ENCODE measurements at places on chromosomes 4 and X.

DNA sequence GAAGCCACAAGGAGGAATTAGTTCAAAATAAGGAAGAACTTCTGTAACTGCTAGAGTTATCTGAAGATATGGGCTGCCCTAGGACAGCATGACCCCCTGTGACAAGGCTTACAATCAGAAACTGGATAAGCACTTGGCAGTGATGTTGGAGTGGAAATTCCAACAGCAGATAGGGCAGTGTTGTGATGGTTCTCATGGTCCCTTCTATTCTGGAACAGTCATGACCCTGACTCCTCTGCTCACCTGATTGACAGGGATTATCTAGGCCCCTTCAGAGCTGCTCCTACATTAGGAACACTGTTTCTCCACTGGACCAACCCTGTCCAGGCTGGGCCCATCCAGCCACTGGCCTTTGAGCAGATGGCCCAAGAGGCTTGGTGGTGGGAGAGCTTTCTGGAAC, 17.9 kb downstream of the NALF2 start:
- no peak for DNase-seq

DNA sequence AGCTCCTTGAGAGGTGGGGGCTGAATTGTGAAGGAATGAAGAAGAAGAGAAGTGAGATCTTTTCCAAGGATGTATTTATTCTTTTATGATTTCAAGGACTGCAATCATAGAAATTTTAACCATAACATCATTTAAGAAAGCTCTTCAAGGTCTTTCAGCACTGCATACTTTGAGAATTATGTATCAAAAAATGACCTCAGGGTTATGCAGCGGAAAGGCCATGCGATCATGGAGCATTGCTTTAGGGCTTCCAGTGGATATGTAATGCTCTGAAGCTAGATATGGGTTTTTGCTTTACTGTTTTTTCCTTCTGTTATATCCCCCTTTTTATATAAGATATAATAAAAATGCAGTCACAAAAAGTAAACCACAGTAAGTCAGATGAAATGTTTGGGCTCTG, 38.7 kb downstream of the SGMS2 start:
- no peak for DNase-seq

DNA sequence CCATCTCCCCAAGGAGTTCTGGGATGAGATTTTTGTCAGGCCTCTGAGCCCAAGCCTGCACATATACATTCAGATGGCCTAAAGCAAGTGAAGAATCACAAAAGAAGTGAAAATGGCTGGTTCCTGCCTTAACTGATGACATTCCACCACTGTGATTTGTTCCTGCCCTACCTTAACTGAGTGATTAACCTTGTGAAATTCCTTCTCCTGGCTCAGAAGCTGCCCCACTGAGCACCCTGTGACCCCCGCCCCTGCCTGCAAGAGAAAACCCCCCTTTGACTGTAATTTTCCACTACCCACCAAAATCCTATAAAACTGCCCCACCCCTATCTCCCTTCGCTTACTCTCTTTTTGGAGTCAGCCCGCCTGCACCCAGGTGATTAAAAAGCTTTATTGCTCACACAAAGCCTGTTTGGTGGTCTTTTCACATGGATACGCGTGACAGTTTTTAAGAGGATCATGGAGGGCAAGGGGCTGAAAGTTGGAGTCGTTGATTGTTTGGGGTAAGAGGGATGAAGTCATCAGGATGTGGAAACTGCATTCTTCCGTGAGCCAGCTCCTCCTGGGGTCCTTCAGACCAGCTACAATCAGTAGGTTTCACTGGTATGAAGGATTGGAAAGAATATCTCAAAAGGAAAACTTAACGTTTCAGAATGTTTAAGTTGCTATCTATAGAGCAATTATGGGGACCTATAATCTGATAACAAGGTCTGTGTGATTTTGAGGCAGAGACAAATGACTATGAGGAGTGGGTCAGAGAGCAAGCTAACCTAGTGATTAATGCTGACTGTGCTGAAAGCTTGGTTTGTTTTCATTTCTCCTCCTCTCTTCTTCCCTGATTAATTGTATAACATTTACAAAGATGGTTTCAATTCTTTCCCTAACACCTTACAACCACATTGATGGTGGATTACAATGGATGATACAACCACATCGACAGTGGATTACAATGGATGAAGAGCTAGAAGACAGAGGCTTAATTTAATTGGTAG, 28.6 kb upstream of the MAGEA11 start:
- DNase-seq, result no peak

DNA sequence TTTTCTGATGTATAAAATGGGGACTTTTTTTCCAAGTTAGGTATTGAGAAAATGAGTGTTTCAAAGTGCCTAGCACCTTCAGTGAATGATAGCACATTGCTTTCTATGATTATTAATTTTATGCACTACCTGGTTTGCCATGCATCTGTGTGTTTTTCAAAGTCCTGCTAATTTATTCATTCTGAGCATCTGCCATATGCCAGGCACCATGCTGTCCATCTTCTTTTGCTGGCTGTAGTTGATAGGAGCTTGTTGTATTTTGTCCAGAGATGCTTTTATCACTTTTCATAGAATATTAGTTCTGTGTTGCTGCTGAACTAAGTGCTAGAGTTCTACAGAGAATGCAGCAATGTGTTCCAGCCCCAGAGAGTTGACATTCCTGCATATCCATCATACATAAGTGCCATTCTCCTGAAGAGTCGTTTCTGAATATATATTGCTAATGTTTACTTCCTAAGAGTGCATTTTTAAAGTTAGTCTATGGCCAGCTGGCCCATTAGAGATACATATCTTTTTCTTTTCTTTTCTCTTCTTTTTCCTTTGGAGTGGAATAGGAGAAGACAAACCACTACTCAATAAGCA, 49.0 kb upstream of the CLNK start:
- no peak for DNase-seq

DNA sequence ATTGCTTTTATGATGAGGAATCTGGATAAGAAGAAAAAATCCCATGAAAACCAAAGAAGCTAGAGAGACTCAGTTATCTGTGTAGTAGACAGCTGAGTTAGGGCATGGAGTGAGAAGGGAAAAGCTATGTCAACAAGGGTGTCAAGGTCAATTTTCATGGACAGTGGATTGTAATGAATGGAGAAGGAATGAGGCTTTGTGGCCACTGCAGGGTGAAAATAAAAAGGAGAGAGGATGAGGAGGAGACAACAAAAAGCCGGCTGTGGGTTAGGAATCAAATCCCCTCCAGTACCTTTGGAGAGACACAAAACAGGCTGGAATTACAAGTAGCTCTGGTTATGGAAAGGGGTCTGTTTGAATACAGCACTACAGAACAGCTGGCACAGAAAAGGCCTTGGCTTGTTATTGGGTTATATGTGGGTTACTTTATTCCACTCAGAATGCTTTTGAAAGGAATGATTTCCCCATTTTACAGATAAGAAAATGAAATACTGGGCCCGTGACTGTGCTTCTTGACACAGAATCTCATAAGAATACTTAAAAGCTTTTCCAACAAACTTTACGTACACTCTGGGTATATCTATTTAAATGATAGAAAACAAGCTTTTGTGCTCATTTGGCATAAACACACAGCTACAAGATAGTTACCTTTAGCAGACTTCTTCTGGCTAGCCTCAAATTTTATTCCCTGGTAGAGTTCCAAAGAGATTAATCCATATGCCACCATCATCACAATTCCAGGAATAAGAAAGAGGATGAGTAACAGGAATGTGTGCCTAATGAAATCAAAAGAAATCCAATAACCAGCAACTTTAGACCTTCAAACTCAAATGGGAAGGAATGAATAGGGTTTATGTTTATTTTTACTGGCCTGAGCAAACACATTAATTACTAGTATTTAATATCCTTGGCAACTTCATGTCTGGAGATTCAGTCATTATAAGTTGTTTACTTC, 7.5 kb downstream of the CCKAR start:
- no peak for DNase-seq

- DNase-seq, result no peak
Observed at GRCh38 chrX:24870143-24870542, 145.6 kb downstream of the ARX start.

GRCh38 chrX:48573690-48574269, 504 bp upstream of the RBM3 start:
- peak; percentile 3 for DNase-seq

DNA sequence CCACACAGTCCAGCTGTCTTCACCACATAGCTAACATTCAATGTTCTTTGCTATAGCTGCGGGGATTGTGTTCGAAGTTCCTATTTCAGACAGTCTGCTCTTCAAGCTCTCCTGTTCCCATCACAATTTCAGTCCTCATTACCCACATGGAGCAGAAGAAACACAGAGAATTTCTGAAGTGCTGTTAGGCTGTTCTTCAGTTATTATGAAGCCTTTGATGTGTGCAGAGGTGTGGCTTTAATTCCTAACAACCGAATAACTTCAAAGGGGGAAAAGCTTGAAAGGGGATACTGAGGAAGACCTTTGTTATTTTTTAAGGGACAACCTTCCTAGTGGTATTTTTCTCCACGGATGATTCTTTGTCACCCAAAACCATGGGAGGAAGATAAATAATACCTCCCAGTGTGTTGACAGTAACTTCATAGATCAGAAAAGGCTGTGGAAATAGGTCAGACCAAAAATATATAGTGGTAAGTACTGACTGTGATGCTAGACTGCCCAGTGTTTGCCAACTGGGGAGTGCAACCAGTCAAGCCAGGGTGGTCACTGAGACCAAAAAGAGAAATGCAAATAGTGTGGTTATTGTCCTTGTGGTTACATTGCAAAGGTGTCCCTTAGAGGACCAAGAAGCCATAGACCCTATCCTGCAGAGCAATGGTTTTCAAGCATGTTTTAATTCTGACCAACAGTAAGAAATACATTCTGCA, 52.1 kb downstream of the PRKG2 start:
- no peak for DNase-seq

- no peak for DNase-seq
Observed at GRCh38 chr4:5280828-5281227, 229.5 kb downstream of the STK32B start.

DNA sequence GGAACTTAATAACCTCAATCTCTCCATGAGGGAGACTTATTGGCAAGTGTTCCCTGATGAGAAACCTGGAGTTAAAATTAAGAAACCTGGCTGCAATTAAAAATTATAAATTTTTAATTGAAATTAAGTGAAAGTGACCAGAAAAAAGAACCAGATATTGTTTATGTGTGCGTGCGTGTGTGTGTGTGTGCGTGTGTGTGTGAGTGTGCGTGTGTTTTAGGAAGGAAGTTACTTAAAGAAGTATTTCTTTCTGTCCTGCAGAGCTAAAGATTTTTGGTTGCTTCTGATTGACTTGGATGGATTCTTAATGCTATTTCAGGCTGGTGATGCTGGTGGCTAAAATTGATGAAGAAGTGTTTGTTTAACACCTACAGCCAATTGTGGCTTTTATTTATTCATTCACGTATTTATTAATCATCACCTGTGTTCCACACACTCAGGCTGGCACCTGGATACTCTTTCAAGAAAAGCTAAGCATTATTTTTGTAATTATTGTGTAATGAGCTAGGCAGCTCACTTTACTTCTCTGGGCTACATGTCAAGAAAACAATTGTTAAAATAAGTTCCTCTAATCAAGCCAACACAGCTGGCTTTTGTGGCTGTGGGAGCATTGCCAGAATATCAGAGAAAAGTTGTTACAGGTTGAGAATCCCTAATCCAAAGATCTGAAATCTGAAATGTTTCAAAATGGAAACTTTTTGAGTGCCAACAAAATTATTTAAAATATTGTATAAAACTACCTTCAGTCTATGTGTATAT, 68.5 kb downstream of the CEP44 start:
- DNase-seq, result no peak

DNA sequence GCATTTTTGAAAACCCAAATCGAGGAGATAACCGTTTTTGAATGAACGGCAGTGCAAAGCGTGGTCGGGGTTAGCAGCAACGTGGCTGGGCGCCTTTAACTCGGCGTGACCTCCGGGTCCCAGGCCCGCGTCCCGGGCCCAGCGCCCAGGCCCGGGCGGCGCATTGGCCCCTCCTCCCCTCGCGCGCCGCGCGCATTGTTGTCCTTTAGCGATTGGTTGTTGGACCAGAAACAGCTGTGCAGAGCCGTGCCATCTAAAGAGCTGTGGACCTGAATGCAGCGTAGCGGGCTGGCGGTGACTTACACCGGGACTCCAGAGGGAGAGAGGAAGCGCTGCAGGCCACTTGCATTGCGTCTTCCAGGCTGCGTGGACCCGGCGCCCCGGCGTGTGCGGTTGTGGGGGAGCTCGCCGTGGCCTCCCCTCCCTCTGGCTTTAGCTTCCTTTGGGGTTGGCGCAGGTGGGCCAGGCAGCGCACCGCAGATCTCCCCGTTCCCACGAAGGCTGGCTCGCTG, at the start of gene STOX2:
STOX2 (plus strand) TSS at position 227 of the 512 bp plus-strand sequence. CDS start 1,484 bp downstream, outside the sequence.
- no peak for DNase-seq

DNA sequence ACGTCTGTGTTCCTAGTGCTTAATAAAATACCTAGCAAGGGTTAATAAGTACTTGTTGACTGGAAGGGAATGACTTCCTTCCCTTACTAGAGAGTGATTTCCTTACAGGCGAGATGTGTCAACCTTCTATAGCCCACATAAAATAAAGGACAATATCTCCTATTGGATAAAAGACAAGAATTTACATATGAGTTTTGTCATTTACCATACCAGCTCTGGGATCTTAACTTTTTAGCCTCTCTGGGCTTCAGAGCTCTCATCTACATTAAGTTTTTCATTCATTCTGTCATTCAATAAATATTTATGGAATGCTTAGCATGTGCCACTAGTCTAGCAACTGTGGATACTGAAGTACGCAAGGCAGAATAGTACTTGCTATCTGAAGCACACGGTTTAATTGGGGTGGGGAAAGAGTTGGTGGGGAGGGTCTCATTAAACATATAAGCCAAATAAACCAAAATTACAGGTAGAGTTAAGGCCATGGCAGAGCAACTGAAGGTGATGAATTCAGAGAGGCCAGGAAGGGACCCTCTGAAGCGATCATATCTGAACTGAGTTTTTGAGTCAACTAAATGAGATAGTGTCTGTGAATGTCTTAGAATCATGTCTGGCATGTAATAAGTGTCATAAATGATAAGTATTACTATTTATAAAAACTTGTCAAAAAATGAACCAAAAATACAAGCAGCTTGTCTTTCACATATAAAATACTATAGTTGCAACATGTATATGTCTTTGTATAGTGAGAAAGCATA, 91.6 kb upstream of the BMP2K start:
- DNase-seq, result no peak

- DNase-seq, result no peak
Observed at GRCh38 chr4:27702730-27703431, 842.2 kb downstream of the STIM2 start.

DNA sequence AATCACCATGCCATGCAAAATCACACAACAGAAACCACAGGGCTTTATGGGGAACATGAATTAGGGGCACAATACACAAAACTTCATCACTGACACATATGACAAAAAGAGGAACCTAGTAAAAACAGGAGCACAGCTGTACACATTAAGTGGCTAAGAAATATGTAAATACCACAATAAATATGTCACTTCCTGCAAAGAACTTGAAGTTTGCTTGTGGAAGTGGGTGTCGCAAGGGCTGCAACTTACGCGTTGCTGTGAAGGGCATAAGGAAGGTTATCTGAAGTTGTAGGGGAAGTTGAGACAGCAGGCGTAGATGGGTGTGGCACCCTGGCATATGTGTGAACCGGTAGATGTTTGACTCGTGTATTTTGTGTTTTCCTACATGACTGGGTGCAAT, 42.4 kb downstream of the CLCN4 start:
- DNase-seq, result no peak

Data from stimulated activated CD4-positive, alpha-beta T cell treated with anti-CD3 and anti-CD28 coated beads, Interleukin-1b, Interleukin-23, amount 100 ng/mL, for 1 hour (primary cell).